ENCODE measurements at places on chromosomes 6 and 20.

- no peak for DNase-seq
Observed at GRCh38 chr6:65186826-65187225, 520.2 kb downstream of the EYS start.

- no peak for DNase-seq
Observed at GRCh38 chr20:39283464-39283863, 321.3 kb downstream of the DHX35 start.

- DNase-seq = no peak
Observed at GRCh38 chr6:8108031-8108660, 5.8 kb upstream of the EEF1E1 start.

GRCh38 chr20:51609251-51609650 lies 66.7 kb upstream of the NFATC2 start:
- no peak for DNase-seq

DNA sequence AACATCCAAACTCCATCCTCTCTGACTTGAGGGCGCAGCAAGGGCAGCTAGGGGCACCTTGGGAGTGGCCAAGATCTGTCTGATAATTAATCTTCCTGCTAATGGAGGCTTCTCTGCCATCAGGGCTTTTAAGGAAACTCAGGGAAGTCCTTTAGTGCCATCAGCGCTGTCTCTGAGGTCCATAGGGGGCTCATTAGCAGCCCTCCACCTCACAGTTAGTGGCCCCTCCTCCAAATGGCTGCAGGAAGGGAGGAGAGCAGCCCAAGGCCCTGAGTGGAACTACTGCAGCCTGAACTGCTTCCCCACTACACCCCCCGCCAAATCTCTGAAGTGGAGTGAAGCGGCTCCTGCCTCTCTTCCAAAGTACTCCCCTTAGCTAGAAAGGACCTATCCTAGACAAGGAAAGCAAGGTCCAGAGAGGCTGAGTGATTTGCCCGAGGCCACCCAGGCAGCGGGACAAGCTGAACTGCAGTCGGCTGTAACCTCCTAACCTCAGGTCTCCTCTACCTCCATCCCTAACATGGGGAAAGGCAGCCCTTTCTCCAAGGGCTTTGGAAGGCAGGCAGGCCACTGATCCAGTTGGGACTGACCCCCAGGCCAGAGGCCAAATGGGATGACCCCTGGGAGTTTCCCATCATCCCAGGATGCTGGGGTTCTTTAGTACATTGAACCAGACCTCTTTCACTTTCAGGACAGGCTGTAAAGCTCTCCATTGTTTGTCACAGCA lies 39.5 kb upstream of the ZFAND3 start:
- no peak for DNase-seq

GRCh38 chr6:160509610-160510009 lies 154.5 kb downstream of the LPA start:
- no peak for DNase-seq

DNA sequence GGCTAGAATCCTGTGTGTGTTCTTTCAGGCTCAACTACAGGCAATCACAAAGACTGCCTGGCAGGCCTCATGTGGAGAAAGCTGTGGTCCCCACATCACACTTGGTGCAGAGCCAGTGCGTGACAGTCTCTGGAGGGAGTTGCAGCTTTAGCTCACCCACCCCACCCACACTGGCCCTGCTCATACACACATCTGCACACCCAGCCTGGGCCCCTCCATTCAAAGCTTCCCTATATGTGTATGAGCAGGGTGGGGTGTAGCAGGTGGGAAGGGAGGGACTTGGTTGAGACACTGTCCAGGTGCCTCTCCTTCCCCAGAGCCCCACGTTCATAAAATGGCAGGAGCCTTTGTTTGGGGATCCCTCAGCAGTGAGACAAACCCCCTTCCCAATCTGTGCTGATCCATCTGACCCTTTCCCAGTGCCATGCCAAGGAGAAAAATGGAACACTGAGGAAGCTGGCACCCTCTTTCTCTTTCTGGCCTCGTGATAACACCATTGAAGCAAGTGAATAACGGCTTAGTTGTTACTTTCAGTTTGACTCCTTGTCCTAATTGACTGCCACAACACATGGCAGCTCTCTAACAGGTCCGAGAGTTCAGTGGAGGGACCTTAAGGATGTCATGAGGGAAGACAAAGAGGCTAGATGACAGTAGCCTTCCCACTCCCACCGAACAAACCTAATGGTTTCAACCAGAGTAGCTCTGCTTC lies 53.8 kb upstream of the NRSN1 start:
- no peak for DNase-seq

DNA sequence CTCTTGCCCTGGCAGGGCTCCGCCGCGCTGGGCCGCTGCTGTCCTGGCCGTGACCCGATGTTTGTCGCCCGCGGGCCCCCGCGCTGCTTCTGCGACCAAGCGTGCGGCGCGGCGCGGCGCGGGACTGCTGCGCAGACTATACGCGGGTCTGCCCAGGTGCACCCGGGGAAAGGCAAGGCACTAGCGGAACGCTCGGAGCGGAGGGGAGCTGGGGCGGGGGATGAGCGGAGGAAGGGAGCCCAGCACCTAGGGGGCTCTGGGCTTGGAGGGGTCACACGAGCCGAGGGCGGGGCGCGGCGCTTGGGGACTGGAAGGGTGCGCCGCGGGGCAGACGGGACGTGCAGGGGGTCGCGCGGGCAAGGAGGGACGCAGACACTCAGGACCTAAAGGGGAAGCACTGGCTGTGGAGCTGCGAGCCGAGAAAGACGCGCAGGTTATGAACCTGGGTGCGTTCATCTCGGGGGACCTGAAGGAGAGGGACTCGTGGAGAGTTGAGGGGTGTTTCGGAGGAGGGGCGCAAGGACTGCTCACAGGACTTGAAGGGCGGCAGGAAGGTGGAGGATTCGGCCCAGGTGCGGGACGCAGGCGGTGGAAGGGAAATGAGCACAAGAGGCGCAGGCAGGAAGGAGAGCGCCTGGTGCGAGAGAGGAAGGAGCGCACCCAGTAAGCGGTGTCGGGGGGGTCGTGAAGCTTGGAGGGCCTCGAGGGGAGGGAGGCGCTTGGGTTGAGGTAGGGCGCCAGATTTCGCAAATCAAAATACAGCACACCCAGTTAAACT lies 40.8 kb upstream of the ZNFX1 start:
- peak; percentile 10 for DNase-seq

DNA sequence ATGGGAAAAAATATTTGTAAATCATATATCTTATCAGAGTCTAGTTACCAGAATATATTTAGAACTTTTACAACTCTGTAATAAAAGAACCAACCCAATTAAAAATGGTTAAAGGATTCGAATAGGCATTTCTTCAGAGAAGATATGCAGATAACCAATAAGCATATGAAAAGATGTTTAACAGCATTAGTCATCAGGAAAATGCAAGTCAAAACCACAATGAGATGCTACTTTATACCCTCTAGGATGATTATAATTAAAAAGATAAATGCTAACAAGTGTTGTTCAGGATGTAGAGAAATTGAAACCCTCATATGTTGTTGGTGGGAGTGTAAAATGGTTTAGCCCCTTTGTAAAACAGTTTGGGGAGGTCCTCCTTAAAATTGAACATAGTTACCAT lies 94.1 kb downstream of the LRRC1 start:
- no peak for DNase-seq

- no peak for DNase-seq
Observed at GRCh38 chr6:80446454-80447045, 340.1 kb downstream of the BCKDHB start.

GRCh38 chr6:118783931-118784550 lies 109.9 kb upstream of the ASF1A start:
- no peak for DNase-seq

- DNase-seq = no peak
Observed at GRCh38 chr20:46076806-46077205, 13.0 kb downstream of the NCOA5 start.

DNA sequence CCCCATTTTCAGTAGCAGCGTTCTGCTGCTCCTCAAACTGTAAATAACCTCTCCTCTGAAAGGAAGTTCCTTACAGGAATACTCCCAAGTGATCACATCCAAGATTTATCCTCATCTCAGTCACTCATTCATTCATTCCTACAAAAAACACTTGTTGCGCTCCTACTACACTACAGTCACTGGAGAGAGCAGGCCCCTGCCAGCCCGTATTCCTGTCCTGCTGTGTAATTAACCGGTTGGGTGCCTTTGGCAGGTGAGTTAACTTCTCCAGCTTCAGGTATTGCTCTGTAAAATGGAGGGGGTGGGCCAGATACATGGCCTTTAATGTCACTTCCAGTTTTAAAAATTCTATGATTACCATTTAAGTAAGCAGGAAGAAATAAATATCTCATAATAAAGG lies 15.0 kb upstream of the ZBTB24 start:
- no peak for DNase-seq

GRCh38 chr6:3729603-3730344 lies 21.7 kb downstream of the PXDC1 start:
- DNase-seq = no peak

- no peak for DNase-seq
Observed at GRCh38 chr6:17002123-17002522, 99.7 kb upstream of the STMND1 start.

GRCh38 chr20:46051556-46052308 lies 22.7 kb downstream of the SLC12A5 start:
- no peak for DNase-seq

DNA sequence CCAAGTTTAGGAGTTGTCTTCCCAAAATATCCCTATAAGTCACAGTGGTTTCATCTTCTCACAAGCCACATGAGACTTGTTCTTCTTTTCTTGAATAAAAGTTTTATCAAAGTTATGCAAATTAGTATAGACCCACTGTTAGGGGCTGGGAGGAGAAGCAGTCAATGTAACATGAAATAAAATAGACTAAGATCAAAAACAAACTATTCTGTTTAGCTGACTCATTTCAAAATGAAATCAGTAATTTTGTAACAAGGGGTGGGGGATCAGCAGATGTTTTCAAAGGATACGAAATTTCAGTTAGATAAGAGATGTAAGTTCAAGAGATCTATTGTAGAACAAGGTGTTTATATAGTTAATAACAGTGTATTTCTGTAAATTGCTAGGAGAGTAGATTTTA lies 339.6 kb upstream of the PRDM1 start:
- DNase-seq = no peak

DNA sequence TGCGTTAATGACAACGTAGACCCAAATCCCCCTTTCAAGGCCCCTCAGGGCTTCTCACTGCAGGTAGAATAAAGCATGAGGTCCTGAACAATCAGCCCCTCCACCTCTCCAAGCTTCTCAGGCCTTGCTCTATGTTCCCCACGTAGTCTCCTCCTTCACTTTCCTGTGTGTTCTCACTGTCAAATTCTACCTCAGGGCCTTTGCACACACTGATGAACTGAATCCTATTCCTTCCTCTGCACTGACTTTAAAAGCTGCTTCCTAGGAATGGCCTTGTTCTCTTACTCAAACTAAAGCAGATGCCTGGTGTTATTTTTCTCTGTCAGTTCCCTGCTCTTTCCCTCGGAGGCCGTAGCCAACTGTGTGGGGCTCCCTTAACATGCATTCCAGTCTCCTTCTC lies 66.8 kb upstream of the EDN1 start:
- DNase-seq = no peak

GRCh38 chr6:88422831-88423230 lies 256.7 kb upstream of the CNR1 start:
- no peak for DNase-seq

- no peak for DNase-seq
Observed at GRCh38 chr6:47126647-47127391, 84.7 kb upstream of the ADGRF1 start.

DNA sequence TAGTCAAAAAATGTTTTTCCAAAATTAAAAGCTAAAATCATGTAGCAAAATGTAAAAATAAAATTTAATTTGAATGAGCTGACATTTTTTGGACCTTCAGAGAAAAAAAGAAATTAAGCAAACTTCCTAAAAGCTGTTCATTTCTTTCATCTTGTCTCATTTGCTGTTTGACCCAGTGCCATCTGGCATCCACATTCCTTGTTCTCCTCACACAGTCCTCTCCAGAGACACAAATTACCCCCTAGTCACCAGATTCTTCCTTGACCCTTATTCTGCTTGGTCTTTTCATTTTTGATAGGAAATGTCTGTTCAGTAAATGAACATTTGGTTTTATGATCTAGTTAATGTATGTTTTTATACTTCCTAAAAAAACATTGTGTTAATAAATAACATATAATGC lies 55.2 kb downstream of the HDDC2 start:
- no peak for DNase-seq

DNA sequence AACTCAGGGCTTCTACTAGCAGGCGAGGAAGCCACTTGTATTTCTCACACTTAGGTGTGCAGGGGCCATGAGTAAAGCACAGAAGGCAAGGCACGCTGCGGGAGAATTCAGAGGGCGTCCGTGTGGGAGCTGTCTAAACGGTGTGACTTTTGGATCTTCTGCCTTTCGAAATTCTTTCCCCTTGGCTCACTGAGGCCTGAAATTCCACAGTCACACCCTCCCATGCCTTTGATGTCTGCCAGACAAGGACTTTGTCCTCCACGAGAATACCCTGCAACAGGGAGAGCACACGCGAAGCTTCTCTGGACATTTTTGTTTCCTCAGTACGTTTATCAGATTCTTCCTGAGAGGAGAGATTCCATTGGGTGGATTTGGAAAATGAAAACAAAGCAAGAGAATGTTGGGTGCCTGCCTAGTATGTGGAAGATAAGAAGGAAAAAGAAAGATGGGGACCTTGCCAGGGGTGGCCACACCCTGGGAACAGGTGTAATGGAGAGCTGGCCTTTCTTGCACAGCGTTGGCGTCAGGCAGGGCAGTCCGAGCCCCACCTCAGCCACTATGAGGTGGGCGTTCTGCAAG lies 235.7 kb downstream of the MYLK4 start:
- DNase-seq = no peak

GRCh38 chr6:12182676-12183075 lies 107.5 kb upstream of the EDN1 start:
- no peak for DNase-seq

GRCh38 chr6:100099189-100100074 lies 105.4 kb upstream of the MCHR2 start:
- DNase-seq = no peak

GRCh38 chr6:111423960-111424846 lies 58.8 kb downstream of the REV3L start:
- DNase-seq = no peak

DNA sequence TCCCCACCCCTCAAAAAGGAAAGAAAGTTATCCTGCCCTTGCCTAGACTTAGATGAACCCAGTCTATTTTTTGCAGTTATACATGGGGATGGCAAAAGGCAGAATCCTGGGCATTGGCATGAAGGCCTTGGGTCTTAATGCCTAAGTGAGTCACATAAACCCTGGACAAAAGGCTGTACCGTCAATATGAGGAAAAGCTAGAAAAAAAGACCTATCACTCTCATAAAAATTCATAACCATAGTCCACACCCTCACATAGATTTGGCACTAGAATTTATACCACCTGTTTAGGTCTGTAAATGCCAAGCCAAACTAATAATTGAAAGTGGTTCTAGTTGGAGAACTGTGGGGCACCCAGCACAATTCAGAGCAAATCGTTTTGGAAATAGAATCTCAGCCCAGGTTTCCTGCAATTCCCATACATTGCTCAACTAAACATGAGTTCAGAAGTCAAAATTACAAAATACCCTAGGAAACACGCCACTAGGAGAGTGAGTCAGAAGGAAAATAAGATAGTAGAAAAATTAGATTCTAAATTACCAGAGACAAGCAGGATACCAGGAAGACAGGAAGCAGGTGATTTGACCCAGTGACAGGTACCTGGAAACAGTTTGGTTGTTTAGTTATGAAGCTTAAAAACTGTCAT lies 70.4 kb upstream of the FUCA2 start:
- DNase-seq = no peak

- no peak for DNase-seq
Observed at GRCh38 chr20:24445510-24446170, 23.8 kb upstream of the SYNDIG1 start.
